ENCODE measurements at places on chromosomes 2 and 18. TPM values are rescaled to one million over a fixed set of nuclear protein-coding genes. Genes with fewer than 3 reads are reported as not detected.

KIAA1328 gene
- 11.4 TPM for total RNA-seq

GLI2 gene
- total RNA-seq, result 6.2 TPM

MC4R gene
- 0.62 TPM for total RNA-seq

CCDC85A gene
- 5.5 TPM for total RNA-seq

SIX3 gene
- not detected for total RNA-seq

CD8B2 gene
- 0.09 TPM for total RNA-seq

TACR1 gene
- 0.18 TPM for total RNA-seq

LINC00305 gene
- not detected for total RNA-seq

KCNE4 gene
- total RNA-seq, result 7.2 TPM

CELF4 gene
- total RNA-seq, result 0.18 TPM

SPDYA gene
- 0.75 TPM for total RNA-seq

PAX3 gene
- total RNA-seq, result 0.71 TPM

METTL4 gene
- total RNA-seq, result 7.4 TPM

UGT1A5 gene
- not detected for total RNA-seq

DES gene
- 2,854 TPM for total RNA-seq

ALLC gene
- total RNA-seq, result 0.09 TPM

PLGLB2 gene
- 0.80 TPM for total RNA-seq

SCN2A gene
- total RNA-seq, result 0.04 TPM

ANKRD29 gene
- total RNA-seq, result 4.0 TPM

DNAJC5G gene
- total RNA-seq, result not detected

AQP12A gene
- not detected for total RNA-seq

CRYGD gene
- total RNA-seq, result not detected

FKBP7 gene
- total RNA-seq, result 69.3 TPM

ANKZF1 gene
- total RNA-seq, result 21.5 TPM

TXNDC2 gene
- total RNA-seq, result 0.04 TPM

SLC30A3 gene
- total RNA-seq, result 0.18 TPM

GALNT14 gene
- total RNA-seq, result 1.5 TPM

SCYGR3 gene
- total RNA-seq, result not detected

FBXO48 gene
- total RNA-seq, result 0.71 TPM

PLCL1 gene
- 13.4 TPM for total RNA-seq

EIF2AK2 gene
- total RNA-seq, result 22.5 TPM

KIF5C gene
- 0.66 TPM for total RNA-seq

CYS1 gene
- 11.5 TPM for total RNA-seq

HOXD9 gene
- 0.75 TPM for total RNA-seq

TRIM43 gene
- total RNA-seq, result not detected

POTEC gene
- total RNA-seq, result not detected

ANKRD53 gene
- 0.80 TPM for total RNA-seq

KIAA2012 gene
- 0.31 TPM for total RNA-seq

NTSR2 gene
- not detected for total RNA-seq

CASP8 gene
- total RNA-seq, result 9.3 TPM

FHL2 gene
- 27.5 TPM for total RNA-seq

GALR1 gene
- total RNA-seq, result under 0.01 TPM

DSC3 gene
- 0.75 TPM for total RNA-seq

SH3BP4 gene
- total RNA-seq, result 14.8 TPM

RGPD8 gene
- 10.2 TPM for total RNA-seq

CCDC148 gene
- total RNA-seq, result 1.2 TPM

HJURP gene
- 6.2 TPM for total RNA-seq

ELOA2 gene
- not detected for total RNA-seq
